ENCODE measurements at places on chromosomes 16 and 17.

DNA sequence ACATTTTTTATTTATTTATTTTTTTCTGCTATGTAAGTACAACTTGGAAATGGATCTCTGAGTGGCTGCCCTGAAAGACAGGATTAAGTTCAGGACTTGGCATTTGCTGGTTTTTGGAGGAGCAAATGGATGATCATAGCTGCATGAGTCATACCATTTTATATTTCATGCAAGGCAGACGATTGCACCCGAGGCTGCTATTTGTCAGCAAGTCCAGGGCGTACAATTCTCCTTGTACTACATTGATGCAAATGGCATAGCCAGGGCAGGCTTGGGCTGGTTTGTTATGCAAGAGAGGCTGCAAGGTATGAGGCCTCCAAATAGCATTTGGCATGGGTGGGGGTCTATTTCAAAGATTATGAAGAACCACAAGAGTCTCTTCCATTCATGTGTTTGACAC, 81.2 kb upstream of the CACNG3 start:
- DNase-seq, result no peak

GRCh38 chr17:13671341-13671740, 69.6 kb upstream of the HS3ST3A1 start:
- DNase-seq, result no peak

DNA sequence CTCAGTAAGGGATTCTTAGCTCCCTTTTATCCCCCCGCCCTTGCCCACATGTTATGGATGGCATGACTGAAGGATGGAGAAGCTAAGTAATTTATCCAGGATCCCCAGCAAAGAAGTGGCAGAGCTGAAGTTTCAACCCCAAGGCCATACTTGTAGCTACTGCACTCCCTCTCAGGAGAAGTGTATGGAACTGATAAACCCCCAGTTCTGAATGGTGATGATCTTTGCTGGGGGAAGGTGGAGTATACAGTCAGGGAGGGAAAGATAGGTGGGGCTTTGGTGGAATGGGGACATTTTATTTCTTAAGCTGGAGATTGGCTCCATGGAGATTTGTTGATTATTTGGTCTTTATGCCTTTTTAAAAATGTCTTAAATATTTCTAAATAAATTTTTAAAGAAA, 58.3 kb downstream of the TNRC6C start:
- no peak for DNase-seq

DNA sequence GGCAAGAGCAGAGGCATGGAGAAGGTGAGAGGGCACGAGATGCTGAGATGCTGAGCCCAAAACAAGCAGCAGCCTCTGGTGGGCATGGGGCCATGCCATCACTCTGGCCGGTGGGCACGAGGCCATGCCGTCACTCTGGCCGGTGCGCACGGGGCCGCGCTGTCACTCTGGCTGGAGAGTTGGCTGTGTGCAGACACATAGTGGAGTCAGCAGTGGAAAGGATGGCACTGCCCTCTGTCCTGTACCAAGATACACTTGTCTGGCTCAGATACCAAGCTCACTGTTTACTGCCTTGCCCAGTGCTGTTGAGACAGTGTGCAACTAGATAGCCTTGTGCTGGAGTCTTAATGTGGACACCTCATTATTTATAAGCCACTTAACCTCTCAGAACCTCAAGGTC, 45.1 kb downstream of the CYB5D2 start:
- no peak for DNase-seq

GRCh38 chr17:1212946-1213345, 33.2 kb upstream of the ABR start:
- DNase-seq, result no peak

GRCh38 chr16:69732101-69732500, 5.7 kb upstream of the NQO1 start:
- no peak for DNase-seq

DNA sequence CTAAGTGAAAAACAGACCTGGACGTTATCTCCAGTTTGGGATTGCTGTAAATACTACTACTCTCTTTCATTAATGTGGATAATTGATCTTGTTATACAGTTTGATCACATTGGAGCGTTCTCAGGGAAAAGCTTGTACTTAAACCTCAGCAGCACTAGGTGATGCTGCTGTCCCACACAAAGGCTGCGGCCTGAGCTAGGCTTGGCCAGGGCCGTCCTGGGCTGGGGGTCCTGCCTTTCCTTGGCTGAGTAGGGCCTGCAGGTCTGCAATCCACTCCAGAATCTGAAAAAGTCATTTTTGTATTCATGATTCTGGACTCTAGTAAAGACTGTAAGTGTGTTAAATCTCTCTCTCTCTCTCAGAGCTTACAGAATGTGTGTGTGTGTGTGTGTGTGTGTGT, 23.7 kb upstream of the PMFBP1 start:
- DNase-seq, result no peak

DNA sequence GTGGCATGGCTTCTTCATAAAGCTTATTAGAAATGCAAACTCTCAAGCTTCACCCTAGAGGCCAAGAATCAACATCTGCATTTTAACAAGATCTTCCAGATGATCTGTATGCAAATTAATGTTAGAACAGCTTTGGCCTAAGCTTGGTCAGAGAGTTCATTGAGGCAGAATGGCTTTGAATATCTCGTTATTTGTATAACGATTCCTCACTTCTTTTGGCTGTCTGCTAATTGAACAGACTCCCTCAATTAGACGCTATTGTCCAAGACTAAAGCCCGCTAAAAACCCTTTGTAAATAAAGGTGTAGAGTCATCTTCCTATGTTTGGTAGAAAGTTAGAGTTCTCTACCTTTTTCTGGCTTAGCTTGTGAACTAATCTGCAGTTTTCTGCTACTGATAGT, 1453.7 kb downstream of the CDH8 start:
- no peak for DNase-seq

DNA sequence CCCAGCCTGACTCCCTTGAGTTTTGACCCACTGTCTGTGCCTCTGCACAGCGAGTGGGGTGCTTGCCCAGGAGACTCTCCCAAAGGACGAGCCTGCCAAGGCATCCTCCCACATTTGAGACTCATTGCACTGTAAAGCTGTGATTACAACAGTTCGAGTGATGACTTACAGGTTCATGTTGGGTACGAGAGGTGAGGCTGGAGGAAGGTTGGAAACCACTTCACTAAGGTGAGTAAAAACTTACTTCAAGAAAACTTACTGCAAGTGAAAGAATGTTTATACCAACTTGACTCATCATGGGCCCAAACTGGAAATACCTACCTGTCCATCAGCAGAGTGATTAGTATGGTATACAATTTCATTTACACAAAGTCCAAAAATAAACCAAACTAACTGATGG, 360.1 kb upstream of the CDH11 start:
- no peak for DNase-seq
